ENCODE measurements at places on chromosomes 2 and 18.

GRCh38 chr2:72544554-72544953 lies 281.3 kb downstream of the EXOC6B start:
- DNase-seq: no peak

- peak; percentile 9 for DNase-seq
These were observed 266.5 kb downstream of the PTGR3 start for GRCh38 chr18:74942319-74942910.

DNA sequence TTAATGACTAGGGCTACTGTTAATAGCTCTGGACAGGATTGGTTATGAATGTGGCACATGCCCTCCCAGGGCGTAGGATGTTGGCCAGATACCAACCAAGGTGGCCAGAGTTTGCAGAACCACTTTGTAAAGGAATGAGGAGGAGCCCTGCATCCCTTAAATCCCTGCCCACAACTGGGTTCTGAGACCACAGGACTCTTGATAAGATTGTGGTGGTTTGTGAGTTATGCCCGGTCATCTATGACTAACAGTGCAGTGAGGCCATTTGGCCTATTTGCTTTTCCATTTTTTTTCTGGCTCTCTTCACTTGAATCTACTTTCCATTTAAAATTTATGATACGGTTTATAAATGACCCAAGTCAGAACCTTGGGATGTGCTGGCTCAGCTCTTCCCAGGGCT lies 294.5 kb downstream of the PRKCE start:
- peak; percentile 78 for DNase-seq

DNA sequence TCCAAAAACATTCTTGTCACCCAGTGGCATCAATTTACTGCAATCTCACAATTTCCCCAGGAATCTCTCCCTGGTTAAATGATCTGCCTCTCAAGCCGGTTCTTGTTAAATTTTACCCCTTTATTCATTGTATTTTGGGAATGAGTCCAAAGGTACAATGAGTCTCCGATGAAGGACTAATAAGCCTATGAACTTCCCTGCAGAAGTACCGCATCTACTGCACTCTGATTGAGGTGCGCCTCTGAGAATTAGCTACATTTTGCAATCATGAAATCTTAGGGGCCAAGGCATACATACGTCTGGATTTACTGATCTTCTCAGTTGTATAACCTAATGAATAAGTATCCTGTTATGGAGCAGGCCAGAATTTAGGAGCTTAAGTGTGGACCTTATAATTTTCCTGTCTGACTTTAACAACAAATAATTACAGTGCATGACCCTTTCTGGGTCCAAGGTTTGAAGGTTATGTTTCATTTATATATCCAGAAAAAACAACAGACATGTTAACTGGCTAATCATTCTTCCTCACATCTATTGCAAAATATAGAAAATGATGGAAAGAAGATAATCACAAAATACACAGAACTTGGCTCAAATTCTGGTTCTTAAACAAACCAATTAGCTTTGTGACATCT lies 261.8 kb upstream of the NRXN1 start:
- no peak for DNase-seq

DNA sequence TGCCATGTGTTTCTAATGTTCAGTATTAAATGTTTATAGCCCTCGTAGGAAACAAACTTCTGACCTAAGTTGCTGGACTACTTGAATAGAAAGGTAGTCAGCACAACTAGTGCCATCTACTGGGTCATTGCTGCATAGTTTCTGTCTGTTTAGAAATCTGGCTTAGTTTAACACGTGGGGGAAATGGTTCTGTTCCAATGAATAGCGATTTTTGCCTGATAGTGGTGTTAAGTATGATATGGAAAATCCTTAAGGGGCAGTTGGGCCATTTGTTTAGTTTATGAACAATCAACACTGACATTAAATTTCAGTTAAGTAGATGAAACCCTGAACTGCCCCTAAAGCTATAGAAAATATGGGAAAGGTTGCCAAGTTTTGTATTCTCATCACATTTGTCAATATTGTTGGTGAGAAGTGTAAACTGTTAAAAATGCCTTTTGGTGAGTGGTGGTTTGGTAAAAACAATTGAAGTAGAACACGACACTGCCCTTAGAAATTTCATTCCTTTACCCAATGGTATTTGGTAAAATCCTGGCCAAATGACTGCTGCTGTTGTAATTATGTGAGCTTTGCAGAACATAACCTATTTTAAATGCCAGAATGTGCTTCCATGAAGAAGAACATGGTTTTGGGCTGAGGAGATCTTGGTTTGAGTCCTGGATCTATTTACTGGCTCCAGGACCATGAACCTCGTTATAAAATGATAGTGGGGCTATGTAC lies 13.2 kb downstream of the NABP1 start:
- DNase-seq: peak; percentile 84

DNA sequence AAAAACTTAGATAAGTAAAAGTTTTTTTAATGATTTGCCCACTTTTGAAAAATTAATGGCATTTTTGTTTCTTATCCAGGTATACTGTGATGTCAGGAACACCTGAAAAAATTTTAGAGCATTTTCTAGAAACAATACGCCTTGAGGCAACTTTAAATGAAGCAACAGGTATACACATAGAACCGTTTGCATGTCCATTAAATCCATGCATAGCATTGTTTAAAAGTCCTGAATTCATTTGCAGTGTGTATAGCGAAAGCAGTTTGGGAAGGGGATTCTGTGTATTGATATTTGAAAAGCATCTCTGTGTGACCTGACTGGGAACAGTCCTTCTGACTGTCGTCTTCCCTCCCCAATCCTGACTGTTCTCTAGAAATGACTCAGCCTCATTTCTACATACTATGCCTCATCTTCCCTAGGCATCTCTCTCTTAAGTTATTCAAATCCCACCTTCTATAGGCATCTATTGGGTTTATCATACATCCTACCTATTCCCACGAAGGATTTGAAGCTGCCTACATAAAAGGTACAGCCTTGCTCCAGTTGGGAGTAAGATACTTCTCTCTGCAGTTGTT lies 79.2 kb upstream of the MAP3K20 start:
- DNase-seq: peak; percentile 54

DNA sequence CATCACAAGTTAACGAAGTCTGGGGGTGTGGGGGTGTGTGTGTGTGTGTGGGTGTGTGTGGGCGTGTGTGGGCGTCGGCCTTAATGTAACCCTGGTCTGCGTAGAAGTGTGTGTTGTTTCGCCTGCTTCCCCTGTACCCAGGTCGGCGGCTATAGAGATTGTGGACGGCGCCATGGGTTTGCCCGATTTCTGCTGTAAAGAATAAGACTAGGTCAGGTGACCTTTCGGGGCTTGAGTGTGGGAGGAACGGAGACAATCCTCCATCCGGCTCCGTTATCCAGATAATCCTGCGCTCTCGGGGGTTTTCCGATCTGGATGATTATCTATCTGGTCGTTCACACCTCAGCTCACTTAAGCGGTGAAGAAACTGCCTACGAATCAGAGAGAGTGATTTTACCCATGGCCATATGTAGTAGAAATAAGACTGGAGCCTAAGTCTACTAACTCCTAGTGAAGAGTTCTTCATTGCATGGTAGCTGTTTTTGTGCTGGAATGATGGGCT lies 543 bp downstream of the HADHB start:
- no peak for DNase-seq

GRCh38 chr2:142180820-142181533 lies 50.2 kb upstream of the LRP1B start:
- peak; percentile 16 for DNase-seq

DNA sequence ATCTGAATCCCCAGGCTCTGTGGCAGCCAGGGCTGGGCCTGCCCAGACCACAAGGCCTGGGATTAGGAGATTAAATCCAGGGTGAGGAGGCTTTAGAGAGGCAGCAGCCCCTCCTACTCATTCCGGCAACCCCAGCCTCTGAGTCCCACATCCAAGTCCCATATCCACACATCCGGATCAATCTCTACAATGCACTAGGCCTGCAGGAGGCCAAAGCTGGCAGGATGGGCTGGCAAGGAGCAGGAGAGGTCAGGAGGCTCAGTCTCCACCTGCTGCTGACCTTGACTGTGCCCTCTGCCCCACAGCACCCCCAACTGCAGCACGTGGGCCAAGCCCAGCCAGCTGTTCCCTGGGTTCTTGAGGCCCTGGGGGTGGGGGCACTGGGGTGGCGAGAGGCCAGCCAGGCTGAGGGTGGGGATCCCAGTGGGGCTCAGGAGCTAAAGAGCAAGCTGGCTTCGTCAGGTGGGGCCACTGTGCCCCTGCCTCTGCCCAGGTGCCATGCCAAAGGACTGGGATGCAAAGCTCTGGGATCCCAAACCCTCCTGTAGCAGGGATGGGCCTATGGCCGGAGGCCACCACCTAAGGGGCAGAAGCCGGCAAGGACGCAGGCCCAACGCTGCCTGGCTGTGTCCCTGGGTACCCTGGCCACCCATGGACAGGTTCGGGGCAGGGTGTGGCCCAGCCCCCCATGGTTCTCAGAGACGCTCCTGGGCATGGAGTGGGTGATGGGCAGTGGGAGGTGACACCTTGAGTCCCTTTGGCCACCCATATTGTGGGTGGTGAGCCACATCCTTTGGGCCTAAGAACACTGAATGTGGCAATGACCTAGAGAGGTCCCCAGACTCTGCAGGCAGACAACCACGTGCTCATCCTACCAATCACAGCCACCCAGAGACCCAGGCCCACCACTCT lies 3.2 kb downstream of the KIF1A start:
- DNase-seq: no peak

DNA sequence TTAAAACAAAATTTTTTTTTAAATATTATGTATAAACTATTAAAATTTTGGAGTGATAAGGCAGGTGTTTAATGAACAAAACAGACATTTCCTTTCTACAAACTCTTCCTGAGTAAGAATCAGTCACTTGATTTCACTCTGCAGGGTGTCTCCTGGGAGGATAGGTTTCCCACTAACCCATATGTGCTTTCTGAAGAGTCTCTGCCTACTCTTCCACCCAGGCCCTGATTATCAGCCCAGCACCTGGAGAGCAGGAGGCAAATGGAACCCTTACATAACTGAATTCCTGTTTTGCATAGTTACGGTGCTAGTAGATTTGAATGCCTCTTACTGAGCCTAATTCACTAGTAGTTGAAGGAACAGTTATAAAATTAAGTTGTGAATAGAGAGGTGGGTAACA lies 1718.6 kb downstream of the SUCLG1 start:
- no peak for DNase-seq

GRCh38 chr2:85588236-85588635 lies 4.0 kb downstream of the VAMP5 start:
- DNase-seq: no peak

GRCh38 chr2:237056287-237056875 lies 29.3 kb upstream of the COPS8 start:
- no peak for DNase-seq

DNA sequence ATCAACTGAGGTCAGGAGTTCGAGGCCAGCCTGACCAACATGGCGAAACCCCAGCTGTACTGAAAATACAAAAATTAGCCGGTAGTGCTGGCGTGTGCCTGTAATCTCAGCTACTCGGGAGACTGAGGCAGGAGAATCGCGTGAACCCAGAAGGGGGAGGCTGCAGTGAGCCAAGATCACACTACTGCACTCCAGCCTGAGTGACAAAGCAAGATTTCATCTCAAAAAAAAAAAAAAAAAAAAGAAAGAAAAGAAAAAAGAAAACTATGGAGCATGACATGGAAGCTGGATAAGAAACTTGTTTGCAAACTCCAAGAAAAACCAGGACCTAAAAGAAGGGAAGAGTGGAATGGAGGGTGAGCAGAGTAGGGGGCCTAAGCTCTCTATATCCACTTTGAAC lies 1.9 kb upstream of the CHMP1B start:
- DNase-seq: no peak

DNA sequence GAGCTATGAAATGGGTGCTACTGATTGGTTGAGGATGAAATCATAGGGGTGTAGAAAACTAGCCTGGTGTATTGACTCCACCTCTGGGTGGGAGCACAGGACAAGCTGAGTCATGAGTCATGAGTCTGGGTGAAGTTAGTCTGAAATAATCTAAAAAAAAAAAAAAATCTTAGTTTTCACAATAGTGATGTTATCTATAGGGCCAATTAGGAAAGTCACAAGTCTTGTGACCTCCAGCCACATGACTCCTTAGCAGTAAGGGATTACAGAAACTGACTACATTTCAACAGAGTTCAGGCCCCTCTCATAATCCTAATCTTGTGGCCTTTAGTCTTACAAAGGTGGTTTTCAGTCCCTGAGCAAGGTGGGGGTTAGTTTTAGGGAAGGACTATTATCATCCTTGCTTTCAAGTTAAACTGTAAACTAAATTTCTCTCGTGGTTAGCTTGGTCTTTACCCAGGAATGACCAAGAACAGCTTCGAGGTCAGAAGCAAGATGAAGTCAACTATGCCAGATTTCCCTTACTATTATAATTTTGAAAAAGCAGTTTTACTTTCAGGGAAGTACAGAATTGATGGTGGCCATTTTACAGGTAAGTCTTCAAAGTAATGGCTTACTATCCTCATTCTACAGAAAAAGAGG lies 338.0 kb upstream of the GYPC start:
- DNase-seq: peak; percentile 28

DNA sequence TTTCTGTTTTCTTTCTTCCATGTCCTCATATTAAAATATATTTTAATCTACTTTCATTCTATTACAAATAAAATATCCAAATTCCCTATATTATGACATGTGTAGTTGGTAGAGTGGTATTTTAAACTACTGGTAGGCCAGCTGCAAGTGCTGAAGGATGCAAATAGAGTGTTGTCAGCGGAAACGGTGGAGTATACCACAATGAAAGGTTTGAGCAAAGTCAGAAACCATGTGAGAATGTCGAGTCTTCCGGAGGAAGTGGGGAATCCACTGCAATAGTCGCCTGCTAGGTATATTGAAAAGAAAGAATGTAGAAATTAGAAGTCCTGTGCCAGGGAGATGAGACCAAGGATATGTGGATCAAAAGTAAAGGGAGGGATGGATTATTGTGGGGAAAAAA lies 373.9 kb downstream of the DSEL start:
- DNase-seq: no peak

GRCh38 chr2:85838181-85838580 lies 50.6 kb downstream of the ST3GAL5 start:
- no peak for DNase-seq

DNA sequence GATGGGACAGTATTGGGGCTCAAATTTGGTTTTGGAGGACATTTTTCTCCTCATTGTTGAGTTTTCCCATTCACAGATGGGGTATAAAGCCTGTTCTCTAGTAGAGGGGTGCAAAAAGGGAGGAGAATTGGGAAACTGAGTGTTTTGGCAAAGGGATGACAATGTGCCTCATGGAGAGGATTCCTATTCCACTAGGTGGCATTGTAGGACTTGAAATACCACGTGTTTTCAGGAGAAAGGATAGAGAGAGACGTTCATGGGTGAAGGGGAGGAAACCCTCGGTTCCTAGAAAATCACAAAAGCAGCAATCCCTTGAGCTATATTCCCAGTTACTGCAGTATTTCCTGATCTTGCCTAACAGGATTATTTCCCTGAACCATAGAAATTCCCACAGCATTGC lies 113.7 kb upstream of the SRD5A2 start:
- no peak for DNase-seq

GRCh38 chr18:57943723-57944122 lies 100.3 kb upstream of the NEDD4L start:
- DNase-seq: peak; percentile 34

- peak; percentile 99 for DNase-seq
These were observed 83.7 kb upstream of the GALNT5 start for GRCh38 chr2:157173740-157174184.
